ENCODE measurements at places on chromosomes 3 and 15.
A peak's percentile ranks its signal among the peaks of the same experiment; 100 is the strongest.

DNA sequence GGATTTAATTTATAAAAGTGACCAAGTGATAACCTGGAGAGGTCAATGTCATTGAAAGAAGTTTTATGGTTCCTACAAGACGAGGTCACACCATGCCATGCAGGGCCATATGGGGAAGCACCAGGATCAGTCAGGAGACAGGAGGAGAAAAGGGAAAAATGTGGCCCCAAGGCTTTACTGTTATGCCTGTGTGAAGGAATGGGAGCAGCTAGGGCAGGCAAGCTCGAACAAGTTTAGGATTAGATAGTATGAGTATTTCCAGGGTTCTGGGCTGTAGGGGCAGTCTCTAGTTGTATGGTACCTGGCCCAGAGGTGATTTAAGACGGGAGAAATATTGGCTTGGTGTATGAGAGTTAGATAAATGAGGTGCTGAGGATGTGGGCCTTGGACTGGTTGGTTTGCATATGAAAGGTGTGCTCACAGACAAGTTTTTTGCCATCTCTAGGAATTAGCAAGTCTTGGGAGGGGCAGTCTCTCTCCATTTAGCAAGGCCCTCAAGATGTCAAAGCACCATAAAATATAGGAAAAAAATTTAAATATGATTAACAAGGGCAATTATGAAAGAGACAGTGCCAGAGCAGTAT lies 36.3 kb upstream of the DCLK3 start:
- no peak for DNase-seq

GRCh38 chr3:5423076-5423475 lies 235.6 kb downstream of the EDEM1 start:
- no peak for DNase-seq

DNA sequence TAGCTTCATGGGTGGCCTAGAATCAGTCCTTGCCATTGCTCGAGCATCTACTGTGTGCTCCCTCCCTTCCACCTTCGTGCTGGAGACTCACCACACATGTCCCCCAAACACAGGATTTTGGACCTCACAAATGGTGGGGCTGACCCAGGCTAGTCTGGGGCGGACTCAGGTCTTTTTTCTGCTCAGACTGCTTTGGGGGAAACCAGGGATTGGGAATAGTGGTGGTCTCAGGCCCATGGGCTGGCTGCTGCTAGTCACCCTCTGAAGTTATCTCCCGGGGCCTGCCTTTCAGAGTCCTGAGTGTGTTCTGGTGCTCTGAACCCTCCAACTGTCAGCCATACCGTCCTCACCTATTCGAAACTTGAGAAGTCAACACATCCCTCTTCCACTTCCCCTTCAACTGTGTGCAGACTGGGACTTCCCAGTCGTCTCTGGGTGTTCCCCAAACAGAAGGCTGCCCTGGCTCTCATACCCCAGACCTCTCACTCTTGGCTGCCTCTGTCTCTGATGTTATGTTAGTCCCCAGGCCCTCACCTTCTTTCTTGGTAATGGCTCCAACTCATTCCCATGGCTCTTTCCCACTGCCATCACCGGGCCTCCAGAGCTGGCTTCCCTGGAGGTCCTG lies 46.0 kb downstream of the PPCDC start:
- DNase-seq = no peak

DNA sequence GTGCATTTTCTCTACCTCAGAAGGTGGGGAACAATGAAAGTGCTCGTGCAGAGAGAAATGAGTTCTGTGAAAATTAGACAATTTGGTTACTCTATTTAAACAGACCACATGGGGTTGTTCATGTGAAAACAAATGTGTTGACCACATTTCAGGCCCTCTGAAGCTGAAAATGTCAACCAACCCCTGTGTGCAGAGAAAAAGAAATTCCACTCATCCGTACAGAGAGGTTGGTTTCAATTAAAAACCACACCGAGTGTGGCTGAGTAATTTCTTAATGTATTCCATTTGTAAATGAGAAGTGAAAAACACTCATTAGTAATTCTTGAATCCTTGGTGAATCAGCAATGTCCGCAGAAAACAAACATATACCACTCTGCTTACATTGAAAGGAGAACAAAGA lies 46.9 kb upstream of the SLC7A14 start:
- no peak for DNase-seq

GRCh38 chr3:26752466-26752865 lies 129.9 kb downstream of the LRRC3B start:
- no peak for DNase-seq

- DNase-seq = no peak
These were observed 181.7 kb upstream of the MME start for GRCh38 chr3:154898443-154898842.

DNA sequence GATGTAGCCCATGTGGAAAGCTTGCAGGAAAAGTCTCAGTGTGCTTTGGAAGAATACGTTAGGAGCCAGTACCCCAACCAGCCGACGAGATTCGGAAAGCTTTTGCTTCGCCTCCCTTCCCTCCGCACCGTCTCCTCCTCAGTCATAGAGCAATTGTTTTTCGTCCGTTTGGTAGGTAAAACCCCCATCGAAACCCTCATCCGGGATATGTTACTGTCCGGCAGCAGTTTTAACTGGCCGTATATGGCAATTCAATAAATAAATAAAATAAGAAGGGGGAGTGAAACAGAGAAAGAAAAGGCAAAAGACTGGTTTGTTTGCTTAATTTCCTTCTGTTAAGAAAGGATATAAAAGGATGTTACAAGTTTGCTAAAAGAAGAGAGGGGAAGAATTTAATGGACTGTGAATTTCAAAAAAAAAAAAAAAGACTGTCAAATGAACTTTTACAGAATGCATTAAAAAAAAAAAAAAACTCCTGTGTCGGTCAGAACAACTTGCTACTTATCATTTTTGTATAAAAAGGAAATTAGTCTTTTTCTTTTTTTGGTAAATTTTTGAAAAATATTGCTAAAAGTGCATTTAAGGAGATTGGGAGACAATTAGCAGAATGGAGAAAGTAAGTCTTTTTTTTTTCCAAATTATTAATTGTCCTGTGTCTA lies 7.0 kb downstream of the NR2F2 start:
- DNase-seq = no peak

- DNase-seq = no peak
These were observed 150.9 kb upstream of the ATP10A start for GRCh38 chr15:26013981-26014380.

DNA sequence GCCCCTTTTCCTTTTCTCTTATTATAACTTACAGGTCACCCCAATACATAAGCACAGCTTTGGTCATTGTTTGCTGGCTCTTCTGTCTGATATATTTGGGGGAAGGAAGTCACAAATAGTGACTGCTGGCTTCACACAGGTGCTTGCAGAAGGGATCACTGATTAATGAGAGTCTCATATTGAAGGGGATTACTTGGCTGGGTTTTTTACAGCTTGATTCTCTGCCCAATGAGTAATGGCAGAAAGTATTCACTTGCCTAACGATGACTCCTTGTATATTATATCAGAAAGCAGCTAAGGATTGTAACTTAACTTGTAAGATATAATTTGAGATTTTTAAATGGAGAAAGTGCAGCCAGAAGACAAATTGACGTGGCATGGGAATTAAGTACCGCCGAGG lies 119.3 kb upstream of the PFN2 start:
- no peak for DNase-seq

GRCh38 chr15:72230197-72231065 lies 559 bp downstream of the PKM start:
- peak; percentile 69 for DNase-seq

GRCh38 chr15:32880642-32881041 lies 162.8 kb downstream of the GREM1 start:
- no peak for DNase-seq

DNA sequence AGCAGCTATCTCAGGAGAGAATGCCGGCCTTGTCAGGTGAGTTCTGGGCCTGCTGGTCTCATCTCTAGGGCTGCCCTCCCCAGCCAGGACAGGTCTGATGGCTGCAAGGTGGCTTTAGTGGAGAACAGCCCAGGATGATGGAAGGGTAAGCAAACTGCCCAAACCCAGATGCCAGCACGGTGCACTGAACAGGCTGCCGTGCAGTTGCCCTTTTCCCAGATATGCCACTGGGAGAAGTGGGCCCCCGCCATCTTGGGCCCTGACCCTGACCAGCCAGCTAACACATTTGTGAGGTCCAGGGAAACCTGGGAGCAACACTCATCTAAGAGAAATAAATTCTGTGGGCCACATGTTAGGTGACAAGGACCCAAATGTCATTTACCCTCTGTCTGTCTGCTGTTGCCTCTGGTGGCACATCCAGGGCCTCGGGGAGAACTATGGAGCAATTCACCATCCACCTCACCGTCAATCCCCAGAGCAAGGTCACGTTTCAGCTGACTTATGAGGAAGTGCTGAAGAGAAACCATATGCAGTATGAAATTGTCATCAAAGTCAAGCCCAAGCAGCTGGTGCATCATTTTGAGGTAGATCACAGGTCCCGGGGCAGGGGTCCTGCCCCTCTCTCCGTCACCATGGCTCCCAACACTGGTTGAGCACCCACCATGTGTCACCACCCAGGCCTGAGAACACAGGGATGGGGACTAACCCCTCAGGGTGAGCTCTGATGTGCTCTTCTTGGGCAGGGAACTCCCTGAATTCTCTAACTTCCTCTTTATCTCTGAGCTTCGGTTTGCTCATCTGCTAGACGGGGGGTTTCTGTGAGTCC lies 1.8 kb downstream of the ITIH1 start:
- no peak for DNase-seq

GRCh38 chr3:152818027-152818426 lies 16.9 kb upstream of the P2RY1 start:
- DNase-seq = no peak

GRCh38 chr3:9015250-9015649 lies 52.0 kb upstream of the RAD18 start:
- no peak for DNase-seq

DNA sequence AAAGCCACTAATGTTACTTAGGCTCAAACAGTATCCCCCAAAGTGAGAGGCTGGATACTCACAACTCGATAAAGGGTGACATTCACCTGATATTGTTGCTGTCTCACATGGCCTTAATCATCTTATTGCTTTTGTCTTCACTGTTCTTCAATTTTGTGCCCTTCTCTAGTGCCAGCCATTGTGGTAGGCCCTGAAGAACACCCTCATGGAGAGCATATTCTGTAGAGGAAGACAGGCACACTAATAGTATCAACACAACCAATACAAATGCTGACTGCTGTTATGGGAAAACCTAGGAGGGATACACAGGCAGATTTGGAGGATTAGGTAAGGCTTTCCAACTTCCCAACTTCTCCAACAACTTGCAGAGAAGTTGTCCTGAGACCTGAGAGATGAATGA lies 4.1 kb upstream of the BLM start:
- no peak for DNase-seq

Data from SW 1271 (cell line).